GM23248 (cell line): ENCODE measurements at places on chromosomes 1 and 21. TPM values are rescaled to one million over a fixed set of nuclear protein-coding genes. Genes with fewer than 3 reads are reported as not detected.

- no peaks in the 10 kb centered on the region for H3K27me3 ChIP-seq
- H3K27ac ChIP-seq, result no peak overlapping the region
Observed at GRCh38 chr1:237562242-237562823, 328.4 kb downstream of the ZP4 start.

DNA sequence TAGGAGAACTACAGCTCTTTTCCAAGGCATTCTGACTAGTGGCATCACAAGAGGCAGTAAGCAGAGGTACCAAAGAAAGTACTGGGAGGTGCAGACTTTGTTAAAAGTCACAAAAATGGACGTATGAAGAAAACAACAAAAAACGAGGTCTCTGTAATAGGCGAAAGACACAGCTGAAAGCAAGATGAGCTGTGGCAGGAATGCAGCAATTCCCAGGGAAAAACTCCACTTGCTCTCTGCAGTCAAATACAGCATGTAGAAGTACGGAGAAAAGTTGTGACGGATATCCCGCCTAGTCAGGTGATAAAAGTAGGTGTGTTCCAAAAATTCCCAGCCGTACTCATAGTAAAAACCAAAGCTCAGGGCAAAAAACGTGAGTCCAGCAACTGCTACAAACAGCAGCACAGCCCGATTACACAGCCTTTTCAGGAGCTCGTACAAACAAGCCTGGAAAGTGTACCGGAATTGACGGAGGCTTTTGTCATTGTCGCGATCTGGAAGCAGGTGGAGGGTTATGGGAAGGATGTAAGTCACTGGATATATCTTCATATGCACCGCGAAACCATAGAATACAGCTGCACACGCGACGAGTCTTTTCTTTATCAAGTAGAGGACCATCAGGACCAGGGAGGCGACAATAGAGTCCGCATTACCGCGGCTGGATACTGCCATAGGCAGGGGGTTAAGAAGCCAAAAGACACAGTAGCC is 979 bp downstream of the PIGM start:
- H3K4me3 ChIP-seq, result peak overlapping the region; percentile 99
- peaks cover 4% of the 10 kb centered on the region; the same call in 1 of the 2 replicates for H3K4me1 ChIP-seq
- no peak overlapping the region for H3K27ac ChIP-seq
- H3K27me3 ChIP-seq, result no peaks in the 10 kb centered on the region
- H3K36me3 ChIP-seq, result no peaks in the 10 kb centered on the region

DNA sequence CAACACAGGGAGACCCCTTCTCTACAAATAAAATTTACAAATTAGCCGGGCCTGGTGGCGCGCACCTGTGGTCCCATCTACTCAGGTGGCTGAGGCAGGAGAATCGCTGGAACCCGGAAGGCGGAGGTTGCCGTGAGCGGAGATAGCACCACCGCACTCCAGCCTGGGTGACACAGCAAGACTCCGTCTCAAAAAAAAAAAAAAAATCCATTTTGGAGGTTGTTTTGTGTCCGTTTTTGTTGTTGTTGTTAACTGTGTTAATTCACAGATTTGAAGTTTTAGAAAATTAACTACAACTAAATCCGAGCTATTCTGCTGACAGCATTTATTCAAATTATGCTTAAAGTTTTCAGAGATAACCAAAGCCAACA is 618 bp downstream of the CLCC1 start:
- peak; percentile 49 for DNase-seq
- no peaks in the 10 kb centered on the region for H3K36me3 ChIP-seq
- H3K4me3 ChIP-seq, result peak overlapping the region; percentile 88
- peaks cover 7% of the 10 kb centered on the region for H3K4me1 ChIP-seq
- H3K27ac ChIP-seq, result peak overlapping the region; percentile 93

DNA sequence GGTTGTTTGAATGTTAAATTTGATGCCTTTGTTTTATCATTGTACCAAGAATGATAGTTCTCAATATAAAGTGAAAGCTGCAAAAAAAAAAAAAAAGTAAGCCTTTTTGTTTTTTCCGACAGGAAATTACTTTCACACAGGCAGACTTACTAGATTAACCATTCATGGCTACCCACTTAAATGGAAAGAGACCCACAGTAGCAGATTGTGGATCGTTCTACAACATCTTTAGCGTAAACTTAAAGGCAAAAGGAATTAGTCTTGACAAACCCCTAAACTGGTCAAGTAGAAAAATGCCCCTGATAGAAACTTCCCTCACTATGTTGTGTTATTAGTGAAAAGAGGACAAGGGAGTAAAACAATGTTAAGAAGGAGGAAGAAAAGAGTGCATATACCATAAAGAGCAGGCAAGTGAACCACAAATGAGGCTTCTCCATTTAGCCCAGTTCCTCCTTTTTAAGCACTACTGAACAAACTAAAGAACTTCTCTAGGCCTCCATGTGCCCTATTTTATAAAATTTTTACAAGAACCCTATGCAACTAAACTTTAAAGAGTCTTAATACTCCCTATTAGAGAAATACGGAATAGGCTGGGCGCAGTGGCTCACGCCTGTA is 1560.3 kb downstream of the MRPL39 start:
- no peaks in the 10 kb centered on the region for H3K36me3 ChIP-seq
- no peak overlapping the region for H3K27ac ChIP-seq
- no peaks in the 10 kb centered on the region for H3K4me1 ChIP-seq

DNA sequence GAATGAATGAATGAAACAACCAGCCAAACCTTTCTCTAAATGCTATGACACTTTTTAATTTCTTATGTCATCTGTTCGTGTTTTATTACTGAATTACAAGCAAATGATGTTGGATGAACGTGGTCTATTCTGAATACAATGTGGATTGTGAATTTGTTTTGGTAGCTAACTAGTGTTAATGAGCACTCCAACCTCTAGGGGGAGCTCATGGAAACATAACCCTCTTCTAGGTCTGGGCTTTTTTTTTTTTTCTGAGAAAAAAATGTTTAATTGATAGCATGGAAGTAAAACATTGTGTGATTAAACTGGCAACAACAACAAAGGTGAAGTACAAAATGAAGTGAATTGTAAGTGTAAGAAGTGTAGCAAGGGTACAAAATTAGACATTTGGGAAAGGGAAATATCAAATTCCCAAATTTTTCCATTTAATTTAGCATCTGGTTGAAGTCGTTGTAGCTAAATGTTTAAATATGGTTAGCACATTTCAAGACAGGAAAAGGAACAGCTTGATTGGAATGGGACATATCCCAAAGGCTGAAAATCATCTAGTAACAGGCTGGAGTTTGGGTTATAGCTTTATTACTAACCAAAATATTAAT is 42.6 kb upstream of the PTGS2 start:
- no peaks in the 10 kb centered on the region for H3K27me3 ChIP-seq
- H3K4me3 ChIP-seq, result no peak overlapping the region
- H3K36me3 ChIP-seq, result no peaks in the 10 kb centered on the region
- peak; percentile 65 for DNase-seq

DNA sequence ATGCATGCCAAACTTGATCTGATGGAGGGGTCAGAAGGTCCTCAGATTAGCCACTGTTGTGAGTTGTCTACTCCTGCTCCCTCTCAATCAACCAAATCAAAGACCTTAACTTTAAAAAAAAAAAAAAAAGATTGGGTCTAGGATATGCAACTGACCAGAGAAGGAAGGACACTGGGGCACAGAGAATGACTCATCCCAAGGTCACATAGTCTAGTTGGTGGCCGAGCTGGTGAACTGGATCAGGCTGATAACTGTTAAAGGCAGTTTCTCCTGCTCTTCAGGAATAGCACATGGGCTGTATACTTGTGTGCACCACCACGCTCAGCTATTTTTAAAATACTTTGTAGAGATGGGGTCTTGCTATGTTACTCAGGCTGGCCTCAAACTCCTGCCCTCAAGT is 14.8 kb upstream of the S100A7 start:
- H3K4me1 ChIP-seq, result peaks cover 8% of the 10 kb centered on the region; the same call in 1 of the 2 replicates
- no peaks in the 10 kb centered on the region for H3K36me3 ChIP-seq
- peaks cover 3% of the 10 kb centered on the region; the same call in 1 of the 2 replicates for H3K27me3 ChIP-seq
- H3K27ac ChIP-seq, result no peak overlapping the region

- no peak for DNase-seq
- no peaks in the 10 kb centered on the region for H3K27me3 ChIP-seq
- H3K36me3 ChIP-seq, result no peaks in the 10 kb centered on the region
- H3K4me1 ChIP-seq, result no peaks in the 10 kb centered on the region; the same call in 1 of the 2 replicates
- H3K27ac ChIP-seq, result no peak overlapping the region
Observed at GRCh38 chr1:209727785-209728184, 23.1 kb downstream of the HSD11B1 start.

GRCh38 chr21:35984654-35985361 is 75.5 kb downstream of the SETD4 start:
- H3K27ac ChIP-seq, result no peak overlapping the region
- H3K4me3 ChIP-seq, result no peak overlapping the region
- H3K27me3 ChIP-seq, result no peaks in the 10 kb centered on the region
- no peaks in the 10 kb centered on the region for H3K36me3 ChIP-seq

- no peak for DNase-seq
- H3K27me3 ChIP-seq, result no peaks in the 10 kb centered on the region
- no peak overlapping the region for H3K4me3 ChIP-seq
- H3K27ac ChIP-seq, result no peak overlapping the region
- no peaks in the 10 kb centered on the region for H3K36me3 ChIP-seq
- peaks cover 3% of the 10 kb centered on the region; the same call in 1 of the 2 replicates for H3K4me1 ChIP-seq
Observed at GRCh38 chr1:209920844-209921243, 17.2 kb upstream of the SYT14 start.

- H3K4me1 ChIP-seq, result no peaks in the 10 kb centered on the region
- DNase-seq, result peak; percentile 97
- peak overlapping the region; percentile 67 for H3K27ac ChIP-seq
Observed at GRCh38 chr1:192787914-192788585, 20.8 kb upstream of the RGS2 start.

- H3K27ac ChIP-seq, result peak overlapping the region; percentile 49
- no peaks in the 10 kb centered on the region for H3K36me3 ChIP-seq
- H3K4me1 ChIP-seq, result peaks cover 29% of the 10 kb centered on the region
Observed at GRCh38 chr1:111742938-111743549, 3.8 kb upstream of the INKA2 start.

DNA sequence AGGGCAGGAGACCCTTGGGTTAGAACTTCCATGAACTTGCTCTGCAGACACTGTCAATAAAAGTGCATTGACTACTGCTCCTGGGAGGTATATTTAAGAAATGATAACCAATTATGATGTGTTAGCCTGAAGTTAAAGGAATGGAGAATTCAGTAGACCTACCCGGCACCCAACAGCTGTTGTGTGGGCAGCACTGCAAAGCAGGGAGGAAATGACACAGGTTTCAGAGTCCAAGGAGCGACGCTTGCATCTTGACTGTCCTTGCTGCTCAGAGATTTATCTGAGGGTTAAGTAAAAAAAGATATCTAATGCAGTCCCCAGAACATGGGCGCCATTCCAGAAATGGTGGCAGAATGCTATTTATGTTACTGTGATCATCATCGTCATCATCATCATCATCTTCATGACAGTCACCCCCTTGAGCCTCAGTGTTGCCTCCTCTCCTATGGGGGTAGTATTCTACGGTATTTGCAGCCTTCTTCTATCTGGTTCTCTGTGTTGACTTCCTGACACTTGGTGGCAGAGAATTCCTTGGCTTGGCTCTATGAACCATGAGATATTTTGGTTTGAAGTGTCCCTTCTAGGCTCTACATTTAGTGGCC is 225.9 kb downstream of the KAZN start:
- H3K36me3 ChIP-seq, result no peaks in the 10 kb centered on the region
- H3K4me1 ChIP-seq, result 0 out of 2 replicates have a peak, but pooled peaks cover 4% of the 10 kb centered on the region
- no peaks in the 10 kb centered on the region; the same call in 1 of the 2 replicates for H3K27me3 ChIP-seq
- no peak overlapping the region for H3K4me3 ChIP-seq
- DNase-seq, result no peak

DNA sequence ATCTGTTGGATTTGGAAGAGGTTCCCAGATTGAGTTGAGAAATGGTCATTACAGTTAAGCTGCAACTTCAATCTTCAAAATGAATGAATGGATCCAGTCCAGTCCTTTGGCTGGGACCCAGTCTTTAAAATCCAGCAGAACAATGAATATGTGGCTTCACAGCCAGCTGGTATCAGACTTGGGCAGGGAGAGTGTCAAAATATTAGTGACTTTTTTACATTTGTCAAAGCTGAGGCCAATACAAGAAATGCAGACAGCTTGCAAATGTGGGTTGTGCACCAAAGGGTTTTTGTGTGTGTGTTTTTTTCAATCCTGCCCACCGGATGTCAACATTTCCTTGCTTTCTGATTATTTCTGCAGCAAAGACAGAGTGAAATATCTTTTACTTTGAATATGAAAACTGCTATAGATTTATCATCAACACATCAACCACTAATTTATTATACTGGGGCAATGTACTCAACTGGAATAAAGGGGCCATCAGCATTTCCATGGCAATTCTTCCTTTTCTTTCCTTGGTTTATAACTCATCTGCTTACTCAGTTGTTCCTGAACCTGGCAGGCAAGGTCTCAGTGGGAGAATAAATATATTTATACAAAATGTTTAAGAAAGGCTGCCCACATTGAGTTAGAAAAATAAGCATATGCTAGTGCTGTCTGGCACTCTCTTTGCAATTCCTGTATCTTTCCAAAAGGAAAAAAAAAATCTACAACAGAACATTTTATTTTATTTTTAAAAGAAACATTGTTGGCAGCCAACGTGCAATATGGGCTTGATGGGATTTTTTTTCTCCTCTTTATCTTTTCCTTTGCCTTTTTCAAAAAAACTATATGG is 491.6 kb upstream of the C1orf87 start:
- no peak overlapping the region for H3K27ac ChIP-seq
- no peak overlapping the region for H3K4me3 ChIP-seq
- no peak for DNase-seq
- H3K36me3 ChIP-seq, result no peaks in the 10 kb centered on the region

DNA sequence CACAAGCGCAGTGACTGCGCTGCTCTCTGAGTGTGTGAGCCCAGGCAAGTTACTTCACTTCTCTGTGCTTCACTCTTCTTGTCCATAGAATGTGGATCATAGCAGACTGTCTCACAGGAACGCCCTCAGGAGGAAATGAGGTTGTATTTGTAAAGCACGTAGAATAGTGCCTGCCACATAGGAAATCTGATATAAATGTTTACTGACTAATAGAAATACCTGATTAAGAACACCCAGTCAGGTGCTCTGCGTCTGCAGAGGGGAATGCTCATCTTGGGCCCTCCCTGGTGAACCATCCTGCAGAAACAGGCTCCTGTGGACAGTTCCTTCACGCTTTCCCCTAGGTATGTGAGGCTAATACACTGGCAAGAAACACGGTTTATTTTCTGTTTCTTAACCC is 100.3 kb downstream of the BEND5 start:
- H3K4me1 ChIP-seq, result no peaks in the 10 kb centered on the region
- no peak for DNase-seq
- no peak overlapping the region for H3K4me3 ChIP-seq
- H3K36me3 ChIP-seq, result no peaks in the 10 kb centered on the region
- no peak overlapping the region for H3K27ac ChIP-seq
- H3K27me3 ChIP-seq, result 0 out of 2 replicates have a peak, but pooled peaks cover 5% of the 10 kb centered on the region

GRCh38 chr1:94741510-94741909 is 78.6 kb upstream of the SLC44A3 start:
- H3K4me3 ChIP-seq, result no peak overlapping the region
- DNase-seq, result peak; percentile 31
- no peaks in the 10 kb centered on the region for H3K27me3 ChIP-seq
- peaks cover 50% of the 10 kb centered on the region for H3K4me1 ChIP-seq

- no peak for DNase-seq
- peaks cover 56% of the 10 kb centered on the region for H3K4me1 ChIP-seq
- H3K27me3 ChIP-seq, result no peaks in the 10 kb centered on the region
Observed at GRCh38 chr1:93815366-93816110, 63.5 kb downstream of the DNTTIP2 start.

Gene TNFRSF4
- total RNA-seq, result not detected in 2 replicates

Gene ATP8B2
- 200 and 203 TPM in 2 replicates for total RNA-seq

Gene NFIA
- total RNA-seq, result 3.4 and 4.0 TPM in 2 replicates

Gene CFHR1
- not detected in 2 replicates for total RNA-seq

Gene WNT2B
- total RNA-seq, result 0.13 and 2.1 TPM in 2 replicates

Gene GPR61
- total RNA-seq, result not detected in 2 replicates

Gene CLK2
- total RNA-seq, result 16.8 and 24.0 TPM in 2 replicates

Gene SELL
- total RNA-seq, result not detected in 2 replicates

Gene SESN2
- total RNA-seq, result 57.8 and 58.4 TPM in 2 replicates

Gene C1orf105
- not detected in 2 replicates for total RNA-seq

Gene LRRC3
- total RNA-seq, result 0.32 and 0.38 TPM in 2 replicates

Gene HSD3B2
- not detected in 2 replicates for total RNA-seq

Gene IGSF3
- 0.22 and 0.51 TPM in 2 replicates for total RNA-seq
